ENCODE measurements at places on chromosomes 2 and 18.

- peak; percentile 9 for DNase-seq
These were observed 31.0 kb downstream of the RNF125 start for GRCh38 chr18:32049393-32050171.

- DNase-seq = no peak
These were observed 98.3 kb downstream of the NAB1 start for GRCh38 chr2:190746971-190747761.

- no peak for DNase-seq
These were observed 157.3 kb downstream of the ZRANB3 start for GRCh38 chr2:135373702-135374101.

DNA sequence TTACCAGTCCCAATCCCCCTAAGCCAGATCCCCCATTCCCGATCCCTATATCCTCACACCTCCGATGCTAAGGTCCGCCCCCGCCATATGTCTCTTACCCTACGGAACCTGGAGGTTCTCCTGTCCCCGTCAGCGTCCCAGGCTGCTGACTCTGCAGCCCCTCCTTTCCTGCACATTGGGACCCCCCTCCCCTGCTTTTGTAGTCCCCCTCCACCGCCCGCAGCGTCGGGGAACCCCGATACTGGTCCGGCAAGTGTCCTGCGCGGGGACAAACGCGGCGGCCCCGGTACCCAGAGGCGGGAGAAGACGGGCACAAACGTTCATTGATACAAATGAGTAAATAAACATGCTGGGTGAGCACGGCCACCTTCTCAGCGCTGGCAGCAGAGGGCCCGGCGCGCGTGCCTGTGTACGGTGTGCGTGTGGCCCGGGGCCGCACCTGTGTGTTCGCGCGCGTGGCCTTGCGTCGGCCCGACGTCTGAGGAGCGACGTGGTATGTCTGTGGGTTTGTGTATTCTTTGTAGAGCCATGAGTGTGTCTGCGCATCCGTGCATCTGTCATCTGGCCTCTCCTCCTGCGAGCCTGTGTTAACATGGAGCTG is 2.0 kb upstream of the CYP26B1 start:
- DNase-seq = no peak

DNA sequence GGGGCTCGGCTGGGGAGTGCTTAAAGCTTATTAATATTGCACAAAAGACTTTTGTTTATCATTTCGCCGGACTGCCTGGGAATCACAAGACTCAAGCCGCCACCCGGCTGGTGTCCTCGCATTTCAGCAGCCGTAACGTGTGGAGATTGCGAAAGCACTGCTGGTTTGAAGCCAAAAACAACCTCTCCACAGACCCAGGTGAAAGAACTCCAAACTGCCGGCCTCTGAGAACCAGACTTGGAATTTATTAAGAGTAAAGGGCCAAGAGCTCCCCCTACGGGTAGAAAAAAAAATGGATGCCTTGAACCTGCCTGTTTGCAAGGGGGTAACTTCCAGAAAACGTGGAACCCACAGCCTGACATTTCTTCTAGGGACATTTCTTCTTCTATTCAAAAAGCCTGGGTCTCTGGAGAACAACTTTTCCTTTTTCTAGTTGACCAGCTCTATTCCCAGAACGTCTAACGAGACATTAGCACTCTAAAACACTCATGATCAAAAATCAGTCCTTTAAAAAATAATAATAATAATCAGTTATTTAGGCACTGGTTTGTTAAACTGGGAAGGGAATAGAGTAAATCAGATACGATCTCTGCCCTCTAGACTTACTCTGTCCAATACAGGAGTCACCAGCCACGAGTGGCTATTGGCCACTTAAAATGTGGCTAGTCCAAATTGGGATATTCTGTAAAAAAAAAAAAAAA is 216.3 kb downstream of the C1D start:
- no peak for DNase-seq

- no peak for DNase-seq
These were observed 1.5 kb downstream of the CTDSP1 start for GRCh38 chr2:218400930-218401881.
